ENCODE measurements at places on chromosomes 13 and 19. TPM values are rescaled to one million over a fixed set of nuclear protein-coding genes. Genes with fewer than 3 reads are reported as not detected.
A peak's percentile ranks its signal among the peaks of the same experiment; 100 is the strongest.

Gene DACH1
- 0.17 TPM for total RNA-seq

GRCh38 chr13:75050419-75051046, 431.4 kb downstream of the TBC1D4 start:
- DNase-seq, result no peak

DNA sequence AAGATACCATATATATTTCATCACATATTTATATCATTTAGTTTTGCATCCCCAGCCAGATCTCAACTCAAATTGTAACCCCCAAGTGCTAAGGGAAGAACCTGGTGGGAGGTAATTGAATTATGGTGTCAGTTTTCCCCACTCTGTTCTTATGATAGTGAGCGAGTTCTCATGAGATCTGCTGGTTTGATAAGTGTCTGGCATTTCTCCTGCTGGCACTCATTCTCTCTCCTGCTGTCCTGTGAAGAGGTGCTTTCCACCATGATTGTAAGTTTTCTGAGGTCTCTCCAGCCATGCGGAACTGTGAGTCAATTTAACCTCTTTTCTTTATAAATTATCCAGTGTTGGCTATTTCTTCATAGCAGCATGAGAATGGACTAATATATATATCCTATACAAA, 462.5 kb upstream of the SLITRK5 start:
- DNase-seq, result no peak

Gene KCNN1
- 1.2 TPM for total RNA-seq

GRCh38 chr13:107835339-107836018, 379.9 kb downstream of the LIG4 start:
- no peak for DNase-seq

DNA sequence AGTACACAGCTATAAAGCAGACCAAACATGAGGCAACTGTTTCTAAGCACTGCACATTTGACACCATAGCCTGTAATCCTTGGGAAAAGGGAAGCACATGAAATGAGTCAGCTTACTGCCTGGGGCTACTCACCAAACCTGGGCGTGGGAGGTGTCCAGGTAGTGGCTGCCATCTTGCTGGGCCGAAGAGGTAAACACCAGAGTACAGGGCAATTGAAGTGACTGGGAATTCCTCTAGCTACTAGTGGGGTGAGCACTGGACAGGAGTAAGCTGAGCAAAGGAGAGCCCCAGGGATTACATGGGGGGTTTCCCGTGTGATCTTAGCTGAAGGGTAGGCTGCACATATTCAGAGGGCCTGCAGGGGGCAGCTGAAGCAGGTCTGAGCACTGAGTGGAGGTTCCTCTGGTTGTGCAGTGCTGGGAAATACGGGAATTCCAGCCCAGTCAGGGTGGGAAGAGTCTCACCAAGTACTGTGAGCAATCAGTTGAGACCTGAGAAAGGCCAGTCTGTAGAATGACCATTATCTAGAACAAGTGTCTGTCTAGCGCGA, 140.5 kb downstream of the SLC7A1 start:
- DNase-seq, result no peak

- DNase-seq, result no peak
Observed at GRCh38 chr13:34155931-34156607, 338.1 kb downstream of the RFC3 start.

Gene ETV2
- total RNA-seq, result 1.7 TPM

Gene ERICH4
- not detected for total RNA-seq

Gene IGSF23
- total RNA-seq, result not detected

Gene KIR2DL3
- not detected for total RNA-seq

GRCh38 chr13:102715447-102715846, 20.6 kb upstream of the METTL21C start:
- DNase-seq, result no peak

DNA sequence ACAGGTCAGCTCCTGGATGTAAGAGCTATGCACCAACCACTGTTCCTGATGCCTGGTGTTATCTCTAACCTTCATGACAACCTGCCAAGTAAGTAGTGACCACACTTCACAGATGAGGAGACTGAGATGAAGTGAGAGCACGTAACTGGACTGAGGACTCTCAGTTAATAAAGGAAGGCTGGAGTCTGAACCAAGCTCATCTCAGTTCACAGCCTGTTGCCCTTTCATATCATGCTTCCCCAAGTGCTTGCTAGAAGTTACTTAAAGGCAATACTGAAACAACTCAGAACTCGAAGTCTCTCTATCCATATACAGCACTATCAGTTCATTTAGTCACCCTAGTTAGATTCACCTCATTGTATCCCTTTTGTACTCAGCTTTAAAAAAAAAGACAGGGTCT, 119.7 kb downstream of the ABCC4 start:
- DNase-seq, result no peak

Gene ZNF701
- 25.7 TPM for total RNA-seq

Gene PRSS57
- total RNA-seq, result not detected

GRCh38 chr13:59471106-59471505, 692.6 kb downstream of the DIAPH3 start:
- no peak for DNase-seq

GRCh38 chr13:98207416-98207815, 30.3 kb upstream of the RNF113B start:
- no peak for DNase-seq

Gene AMER2
- total RNA-seq, result not detected

GRCh38 chr19:2327773-2328400, 499 bp downstream of the LSM7 start:
- peak; percentile 58 for DNase-seq

Gene C5AR1
- total RNA-seq, result 1.8 TPM

Gene PNMA8B
- total RNA-seq, result 0.12 TPM

Gene TSSK6
- total RNA-seq, result 5.0 TPM

GRCh38 chr19:15642807-15643206, 2.1 kb downstream of the CYP4F3 start:
- DNase-seq, result no peak

Gene NCCRP1
- not detected for total RNA-seq

Gene PCDH17
- total RNA-seq, result not detected

- DNase-seq, result no peak
Observed at GRCh38 chr19:45146741-45147205, 14.0 kb downstream of the NKPD1 start.

- DNase-seq, result no peak
Observed at GRCh38 chr13:44045180-44045562, 165.5 kb downstream of the LACC1 start.

Gene PSPN
- 3.1 TPM for total RNA-seq

GRCh38 chr13:50094615-50095293, 79.5 kb downstream of the KCNRG start:
- DNase-seq, result no peak

Gene NLRP9
- total RNA-seq, result not detected

GRCh38 chr19:28847468-28847867, 365.5 kb downstream of the UQCRFS1 start:
- no peak for DNase-seq

- no peak for DNase-seq
Observed at GRCh38 chr19:3112375-3113099, 18.4 kb downstream of the GNA11 start.

Gene PTH2
- total RNA-seq, result not detected

GRCh38 chr13:35927567-35928021, 203.6 kb downstream of the DCLK1 start:
- no peak for DNase-seq

GRCh38 chr13:67438465-67438864, 208.3 kb upstream of the PCDH9 start:
- DNase-seq, result no peak

DNA sequence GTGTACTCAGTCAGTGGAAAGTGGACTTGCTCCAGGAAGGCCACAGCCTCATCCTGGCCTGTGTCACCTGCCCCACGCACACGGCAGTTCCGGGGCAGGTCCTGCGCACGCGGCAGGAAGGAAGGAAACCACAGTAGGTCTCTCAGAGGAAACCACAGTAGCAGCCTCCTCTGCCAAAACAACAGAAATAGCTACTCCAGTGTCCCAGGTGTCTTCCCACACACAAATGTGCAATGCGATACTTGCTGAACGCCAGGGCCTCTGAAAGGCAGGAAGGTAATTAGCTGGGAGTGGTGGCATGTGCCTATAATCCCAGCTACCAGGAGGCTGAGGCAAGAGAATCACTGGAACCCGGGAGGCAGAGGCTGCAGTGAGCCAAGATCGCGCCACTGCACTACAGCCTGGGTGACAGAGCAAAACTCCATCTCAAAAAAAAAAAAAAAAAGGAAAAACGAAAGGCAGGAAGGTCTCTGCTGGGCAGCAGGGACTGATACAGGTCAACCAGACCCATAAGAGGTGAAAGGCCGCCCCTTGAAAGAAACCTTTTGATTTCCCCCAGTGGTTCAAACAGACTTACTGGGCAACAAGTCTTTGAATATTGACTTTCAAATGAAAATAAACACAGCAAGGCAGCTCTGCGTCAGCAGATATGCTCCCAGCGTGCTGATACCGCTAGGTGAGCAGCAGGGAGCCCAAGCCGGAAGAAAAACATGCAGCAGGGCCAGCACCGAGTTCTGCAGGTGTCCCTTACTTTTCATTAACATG, 49.5 kb downstream of the CRYL1 start:
- peak; percentile 71 for DNase-seq

- DNase-seq, result peak; percentile 55
Observed at GRCh38 chr19:38656171-38656981, 8.9 kb downstream of the ACTN4 start.

Gene LGALS14
- total RNA-seq, result 4.3 TPM

Gene EBI3
- 29.9 TPM for total RNA-seq

Gene DHDH
- total RNA-seq, result 3.2 TPM

DNA sequence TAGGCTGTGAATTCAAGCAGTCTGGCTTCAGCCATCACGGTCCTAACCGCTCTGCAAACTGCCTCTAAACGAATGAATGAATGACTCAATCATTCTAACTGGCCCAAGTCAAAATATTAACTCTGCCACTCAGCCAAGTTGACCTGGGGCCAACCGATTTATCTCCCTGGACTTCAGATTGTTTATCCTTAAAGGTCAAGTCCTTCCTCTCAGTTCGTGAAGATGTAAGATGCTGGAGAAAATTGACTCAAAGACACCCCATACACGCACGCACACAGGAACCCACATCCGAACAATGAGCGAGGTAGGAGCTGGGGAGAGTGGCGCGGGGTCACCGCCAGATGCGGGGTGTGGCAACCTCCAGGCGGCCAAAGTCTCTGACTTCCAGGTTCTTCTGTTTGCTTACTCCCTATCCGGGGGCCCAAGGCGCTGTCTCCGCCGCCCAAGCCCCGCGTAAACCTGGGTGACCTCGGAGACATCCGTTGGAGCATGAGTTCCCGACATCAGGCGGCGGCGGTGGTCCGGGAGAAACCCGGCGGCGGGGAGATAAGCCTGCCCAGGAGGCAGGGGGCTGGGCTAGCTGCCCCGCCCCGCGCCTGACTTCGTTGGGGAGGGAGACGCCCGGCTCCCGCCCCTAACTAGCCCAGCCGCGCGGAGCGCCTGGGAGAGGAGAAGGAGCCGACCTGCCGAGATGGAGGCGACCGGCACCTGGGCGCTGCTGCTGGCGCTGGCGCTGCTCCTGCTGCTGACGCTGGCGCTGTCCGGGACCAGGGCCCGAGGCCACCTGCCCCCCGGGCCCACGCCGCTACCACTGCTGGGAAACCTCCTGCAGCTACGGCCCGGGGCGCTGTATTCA, at the start of gene CYP2S1:
Gene CYP2S1 (plus strand): TSS at position 646 of the 856 bp plus-strand sequence. CDS start 46 bp downstream, at position 692.
- peak; percentile 32 for DNase-seq

- DNase-seq, result peak; percentile 23
Observed at GRCh38 chr13:45206340-45206739, 5.5 kb upstream of the KCTD4 start.

DNA sequence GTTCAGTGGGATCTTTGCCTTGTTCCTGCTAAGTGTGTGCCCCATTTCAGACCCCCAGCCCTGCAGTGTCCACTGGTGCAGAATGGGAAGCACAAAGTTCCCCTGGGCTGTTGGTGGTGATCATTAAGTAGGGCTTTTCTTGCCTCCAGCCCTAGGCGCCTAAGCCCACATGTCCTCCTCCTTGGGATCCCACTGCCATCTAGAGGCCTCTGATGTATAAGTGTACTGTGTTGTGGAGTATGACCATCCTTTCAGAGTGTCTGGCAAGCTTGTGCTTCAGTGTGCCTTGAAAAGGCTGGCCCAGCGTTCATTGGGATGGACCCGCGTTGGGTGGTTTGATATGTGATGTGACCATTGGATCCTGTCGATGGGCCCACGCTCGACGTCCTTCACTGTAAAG, 71.2 kb downstream of the WASF3 start:
- DNase-seq, result no peak

Gene SH2D3A
- total RNA-seq, result 24.5 TPM

- DNase-seq, result no peak
Observed at GRCh38 chr19:35278578-35279284, 3.6 kb upstream of the HAMP start.

DNA sequence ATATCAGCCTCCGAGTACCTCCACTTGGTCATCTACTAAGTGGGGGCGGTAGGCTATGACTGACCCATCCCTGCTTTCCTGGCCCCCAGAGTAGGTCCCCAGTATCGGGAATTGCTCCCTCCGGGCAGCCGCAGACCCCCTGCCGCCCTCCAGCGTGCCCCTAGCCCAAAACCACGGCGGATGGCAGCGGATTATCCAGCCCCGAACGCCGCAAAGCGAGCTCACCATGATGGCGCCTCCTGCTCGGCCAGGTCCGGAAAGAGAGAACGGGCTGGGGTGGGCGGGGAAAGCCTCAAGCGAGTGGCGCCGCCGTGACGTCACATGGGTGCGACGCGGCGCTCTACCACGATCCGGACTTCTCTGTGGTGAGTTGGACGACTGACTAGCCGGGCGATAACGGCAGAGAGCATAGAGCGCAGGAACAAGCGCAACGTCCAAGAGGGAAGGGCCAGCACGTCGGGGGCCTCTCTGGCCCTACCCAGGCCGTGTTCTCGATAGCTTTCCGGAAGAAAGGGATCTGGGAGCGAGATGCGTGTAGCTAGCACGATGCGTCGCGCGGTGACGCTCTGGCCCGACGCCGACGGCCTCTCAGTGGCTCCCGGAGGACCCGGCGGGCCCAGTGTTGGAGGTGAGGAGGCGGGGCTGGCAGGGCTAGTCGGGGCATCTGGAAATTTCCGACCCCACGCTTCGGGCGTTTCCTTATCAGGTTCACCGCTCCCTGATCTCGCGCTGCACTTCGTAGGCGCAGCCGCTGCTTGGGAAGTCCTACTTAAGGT, at the start of the genes RPL18 and SPHK2:
Gene RPL18 (minus strand): TSS at position 263 of the 776 bp plus-strand sequence. CDS start 35 bp downstream, at position 228.
Gene SPHK2 (plus strand): TSS at position 591 of the 776 bp plus-strand sequence. CDS start 1,009 bp downstream, outside the sequence.
- peak; percentile 97 for DNase-seq

GRCh38 chr13:42567906-42568305, 6.0 kb upstream of the TNFSF11 start:
- DNase-seq, result no peak

DNA sequence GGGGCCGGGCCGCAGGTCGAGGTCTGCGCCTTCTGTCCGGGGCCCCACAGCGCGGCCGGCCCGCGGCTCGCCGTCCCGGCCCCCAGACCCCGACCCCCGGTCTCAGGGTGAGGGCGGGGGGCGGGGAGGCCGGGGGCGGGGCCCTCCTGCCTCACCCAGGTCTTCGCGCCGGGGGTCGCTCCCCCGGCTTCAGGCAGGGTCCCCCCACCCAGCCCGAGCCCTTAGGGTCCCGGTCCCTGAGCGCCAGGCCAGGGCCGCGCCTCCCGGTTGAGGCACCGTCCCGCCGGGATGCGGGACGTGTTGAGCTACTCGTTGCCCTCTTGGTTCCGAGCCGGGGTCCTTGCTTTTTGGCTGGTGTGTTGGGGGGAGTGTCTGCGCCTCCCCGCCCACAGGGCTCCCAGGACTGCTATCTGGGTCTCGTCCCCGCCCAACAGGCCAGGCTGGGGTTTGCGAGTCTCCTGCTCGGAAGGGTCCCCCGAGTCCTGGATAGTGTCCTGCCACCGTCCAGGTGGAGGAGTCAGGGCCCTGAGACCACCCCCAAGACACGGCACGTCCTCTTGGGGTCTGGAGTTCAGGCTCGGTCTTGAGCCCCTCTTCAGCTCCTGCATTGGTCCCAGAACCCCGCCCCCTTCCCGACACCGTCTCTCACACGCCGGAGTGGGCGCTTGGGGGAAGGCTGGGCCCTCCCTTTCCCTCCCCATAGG, 452 bp downstream of the PIAS4 start:
- peak; percentile 49 for DNase-seq

GRCh38 chr13:42807866-42808265, 26.5 kb downstream of the FAM216B start:
- DNase-seq, result no peak

Data from activated T-cell treated with anti-CD3 and anti-CD28 coated beads, Interleukin-2, amount 50 U/mL, for 72 hours (primary cell).